ENCODE measurements at places on chromosomes 12 and 14.

DNA sequence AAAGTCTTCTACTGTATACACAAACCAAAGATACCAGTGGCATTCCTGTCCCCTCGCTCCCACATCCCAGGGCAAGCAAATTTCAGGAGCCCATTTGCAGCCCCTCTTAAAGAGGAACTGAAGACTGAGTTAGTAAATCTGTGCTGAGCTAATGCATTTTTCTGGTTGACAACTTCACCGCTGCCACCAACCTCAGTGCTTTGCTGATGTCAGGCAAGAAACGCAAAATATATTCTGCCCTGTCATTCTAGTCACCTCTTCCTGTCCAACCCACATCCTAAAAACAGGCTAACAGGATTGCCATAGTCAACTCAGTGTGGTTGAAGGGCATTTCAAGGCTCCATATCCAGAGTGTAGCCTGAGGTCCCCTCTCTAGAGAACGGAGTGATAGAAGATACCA, 59.4 kb upstream of the FICD start:
- no peak for DNase-seq

DNA sequence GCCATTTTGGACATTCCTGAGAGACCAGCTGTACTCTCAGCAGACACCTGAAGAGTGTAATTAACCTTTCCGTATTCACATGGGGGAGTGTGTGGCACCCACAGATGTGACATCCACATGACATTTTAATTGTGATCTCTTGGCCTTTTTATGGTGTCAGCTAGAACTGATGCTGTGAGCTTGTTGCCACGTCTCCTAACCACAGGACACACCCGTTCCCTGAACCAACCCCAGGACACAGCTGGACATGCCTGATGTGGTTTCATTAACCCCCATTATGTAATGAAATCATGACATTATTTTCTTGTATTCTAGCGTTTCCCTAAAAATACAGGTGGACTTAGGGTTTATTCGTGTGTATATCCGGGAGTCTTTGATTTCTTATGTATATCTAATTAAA, 1036.1 kb downstream of the TMEM121 start:
- no peak for DNase-seq

- DNase-seq: peak; percentile 91
Measured at GRCh38 chr12:52044292-52044983, 6.8 kb upstream of the NR4A1 start.

GRCh38 chr14:56891226-56891625, 80.9 kb upstream of the OTX2 start:
- DNase-seq: no peak

DNA sequence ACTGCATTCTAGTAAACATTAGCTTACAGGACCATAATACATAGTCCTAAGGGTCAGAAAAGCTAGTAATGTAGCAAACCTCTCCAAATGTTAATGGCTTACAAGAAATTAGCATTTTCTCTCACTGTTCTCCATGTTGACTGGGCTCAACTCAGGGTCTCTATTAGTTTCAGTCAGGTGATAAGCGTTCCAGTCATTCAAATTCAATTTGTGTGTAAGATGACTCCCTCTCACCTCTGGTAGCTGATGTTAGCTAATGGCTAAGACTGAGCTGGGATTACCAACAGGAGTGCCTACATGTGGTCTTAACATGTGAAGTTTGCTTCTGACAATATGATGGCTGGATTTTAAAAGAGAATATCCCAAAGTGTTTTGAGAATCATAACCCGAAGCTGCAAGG, 630.5 kb upstream of the USP15 start:
- no peak for DNase-seq

- no peak for DNase-seq
Measured at GRCh38 chr12:116635487-116635886, 76.3 kb downstream of the MAP1LC3B2 start.

GRCh38 chr14:33505266-33505962, 445.5 kb downstream of the EGLN3 start:
- no peak for DNase-seq

DNA sequence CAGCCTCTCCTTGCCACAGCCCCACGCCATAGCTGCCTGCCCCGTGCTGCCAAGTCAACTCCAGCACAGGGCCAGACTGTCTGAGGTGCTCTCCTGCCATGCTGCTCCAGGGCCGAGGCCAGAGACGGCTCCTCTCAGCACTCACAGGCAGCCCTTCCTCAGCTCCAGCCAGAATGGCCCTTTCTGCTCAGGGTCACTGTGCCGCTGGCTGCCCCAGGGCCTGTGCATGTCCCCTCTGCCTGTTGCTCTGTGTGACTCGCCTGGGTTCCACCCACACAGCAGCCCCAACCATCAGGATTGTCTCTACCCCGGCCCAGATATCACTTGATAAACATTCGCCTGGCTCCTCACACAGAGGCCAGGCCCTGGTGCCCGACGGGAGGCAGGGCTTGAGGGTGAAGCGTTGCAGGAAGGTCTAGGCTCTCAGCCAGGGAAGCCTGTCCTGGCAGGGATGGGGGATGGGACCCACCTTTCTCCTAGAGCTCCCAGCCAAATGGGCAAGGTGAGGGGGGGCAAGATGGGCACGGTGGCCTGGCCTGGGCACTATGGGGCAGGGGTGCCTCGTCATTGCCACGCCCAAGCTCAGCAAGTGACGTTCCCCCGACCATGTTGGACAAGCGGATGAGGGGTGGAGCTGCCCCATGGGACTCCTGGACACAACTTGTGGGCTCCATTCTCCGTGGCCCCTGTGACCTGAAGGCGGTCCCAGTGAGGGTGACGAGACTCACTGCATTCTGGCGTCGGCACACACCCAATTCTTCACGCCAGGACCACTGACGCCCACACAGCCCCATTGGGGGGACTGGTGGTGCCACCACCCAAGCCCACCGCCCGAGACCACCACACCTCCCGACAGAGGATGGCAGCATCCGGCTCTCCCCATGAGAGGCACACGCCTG, 27.4 kb upstream of the BTBD6 start:
- no peak for DNase-seq

DNA sequence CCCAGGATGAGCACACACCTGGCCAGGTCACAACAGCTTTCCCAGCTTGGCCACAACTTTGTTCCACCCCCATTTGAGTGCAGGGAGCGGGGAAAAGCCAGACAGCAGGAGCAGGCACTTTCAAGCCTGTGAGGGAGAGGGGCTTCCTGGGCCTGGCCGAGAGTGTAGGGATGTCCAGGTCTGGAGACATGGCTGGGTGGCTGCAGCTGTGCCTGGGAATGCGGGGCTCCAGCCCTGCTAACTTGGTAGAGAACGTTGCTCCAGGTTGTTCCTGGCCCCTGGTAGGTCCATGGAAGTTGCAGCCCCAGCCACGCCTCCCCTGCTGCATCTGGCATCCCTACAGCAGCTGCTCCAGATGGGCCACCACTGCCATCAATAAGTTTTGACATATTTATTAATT, 738.5 kb downstream of the SLC6A15 start:
- no peak for DNase-seq

DNA sequence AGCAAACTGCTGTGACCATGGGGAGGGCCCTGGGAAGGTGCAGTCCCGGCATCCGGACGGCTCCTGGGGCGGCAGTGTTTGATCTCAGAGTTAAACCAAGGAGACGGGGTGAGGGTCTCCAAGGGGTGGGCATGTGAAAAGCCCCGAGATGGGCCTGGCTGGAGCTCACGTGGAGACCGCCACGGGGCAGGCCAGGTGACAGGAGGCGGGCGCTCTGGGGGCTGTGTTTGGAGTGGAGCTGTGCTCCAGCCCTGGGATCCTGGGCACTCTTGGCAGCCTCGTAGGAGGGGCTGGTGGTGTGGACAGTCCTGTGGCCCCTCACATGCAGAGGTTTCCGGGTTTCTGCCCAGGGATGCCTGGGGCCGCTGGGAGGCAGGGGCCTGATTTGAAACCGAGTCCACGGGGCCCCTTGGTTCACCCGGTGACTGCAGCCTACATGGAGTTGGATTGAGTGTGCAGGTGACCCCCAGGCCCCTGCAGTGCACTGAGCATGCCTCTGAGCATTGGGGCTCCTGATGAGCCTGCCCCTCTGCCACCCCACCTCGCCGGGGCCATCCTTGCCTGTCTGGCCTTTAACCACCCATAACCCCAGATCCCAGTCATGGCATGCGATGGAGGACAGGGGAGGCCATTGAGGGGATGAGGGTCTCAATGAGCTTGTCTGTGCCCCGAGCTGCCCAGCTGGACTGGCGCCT, 8.4 kb downstream of the KIF26A start:
- no peak for DNase-seq

GRCh38 chr12:117125272-117125613, 26.0 kb upstream of the TESC start:
- peak; percentile 32 for DNase-seq

GRCh38 chr12:110718222-110718908, 24.3 kb downstream of the PPP1CC start:
- no peak for DNase-seq

- DNase-seq: no peak
Measured at GRCh38 chr12:119877639-119877948, 474 bp upstream of the CIT start.

DNA sequence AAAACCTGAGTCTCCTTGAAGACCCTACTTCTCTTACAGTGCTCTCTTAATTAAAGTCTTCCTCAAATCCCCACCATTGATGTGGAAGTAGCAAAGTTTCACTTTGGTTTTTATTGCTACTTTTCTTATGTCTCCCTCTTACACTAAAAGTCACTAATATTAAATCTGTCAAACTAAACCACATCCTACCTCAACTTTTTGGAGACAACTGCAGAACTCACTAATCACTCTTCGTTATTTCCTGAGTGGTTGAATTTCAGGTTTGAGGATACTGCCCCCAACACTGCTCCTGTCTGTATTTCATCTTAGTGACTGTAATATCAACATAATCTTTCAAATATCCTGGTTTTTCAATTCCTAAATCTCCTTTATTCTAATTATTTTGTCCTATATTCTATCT, 213.0 kb upstream of the PDE3A start:
- DNase-seq: no peak

DNA sequence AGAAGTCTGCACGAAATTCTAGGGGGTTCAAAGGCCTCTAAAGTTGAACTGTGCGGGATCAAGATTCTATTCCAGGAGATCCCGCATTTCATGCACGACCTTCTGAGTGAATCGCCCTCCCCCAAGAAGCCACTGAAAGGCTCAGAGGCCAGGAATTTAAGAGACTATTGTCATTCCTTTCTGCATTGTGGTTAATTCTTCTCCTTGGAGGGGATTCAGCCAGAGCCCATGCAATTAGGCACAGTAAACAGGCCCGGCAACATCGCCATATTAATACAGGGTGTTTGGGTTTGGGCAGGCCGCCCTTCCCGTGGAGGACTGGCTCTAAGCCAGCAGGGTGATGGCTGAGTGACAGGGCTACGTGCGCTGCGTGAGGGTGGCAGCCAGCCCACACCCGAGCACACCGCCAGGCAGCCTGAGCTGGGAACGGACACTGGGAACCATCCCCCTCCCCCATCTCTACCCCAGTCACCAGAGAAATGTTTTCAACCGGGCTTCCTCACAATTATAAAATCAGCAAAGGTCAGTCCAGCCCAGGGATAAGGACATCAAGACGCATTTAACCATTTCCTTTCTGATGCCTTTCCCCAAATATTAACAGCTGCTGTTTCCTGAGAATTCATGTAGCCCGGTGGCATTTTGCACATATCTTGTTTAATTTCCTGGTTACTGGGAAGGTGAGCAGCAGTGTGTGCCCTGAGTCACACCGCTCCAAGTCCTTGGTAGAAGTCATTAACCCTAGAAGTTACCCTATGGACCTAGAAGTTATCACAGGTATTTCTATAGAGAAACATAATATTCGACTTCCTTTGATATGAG, 12.5 kb downstream of the EGLN3 start:
- no peak for DNase-seq

- DNase-seq: no peak
Measured at GRCh38 chr12:79559591-79559990, 131.2 kb downstream of the PAWR start.

DNA sequence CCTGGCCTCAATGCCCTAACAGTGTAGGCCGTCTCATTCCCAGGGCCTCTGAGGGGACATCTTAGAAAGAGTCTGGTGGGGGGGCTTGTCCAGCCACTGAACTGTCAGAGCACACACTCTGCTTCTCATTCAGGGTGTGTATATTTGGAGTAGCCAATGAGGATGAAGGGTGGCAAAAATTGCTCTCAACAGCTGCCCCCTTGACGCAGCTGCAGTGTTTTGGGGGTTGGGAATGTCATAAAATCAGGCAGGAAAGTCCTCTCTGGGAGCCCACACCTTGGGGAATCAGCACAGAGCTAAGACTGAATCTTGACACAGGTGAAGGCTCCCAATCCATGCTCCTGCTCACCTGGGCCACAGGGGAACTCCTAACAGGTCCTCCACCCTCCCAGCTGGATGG, 1.5 kb downstream of the RASAL1 start:
- no peak for DNase-seq

GRCh38 chr12:131087302-131087818, 133.7 kb downstream of the ADGRD1 start:
- DNase-seq: no peak

- peak; percentile 20 for DNase-seq
Measured at GRCh38 chr14:68285421-68286179, 466.0 kb downstream of the RAD51B start.

DNA sequence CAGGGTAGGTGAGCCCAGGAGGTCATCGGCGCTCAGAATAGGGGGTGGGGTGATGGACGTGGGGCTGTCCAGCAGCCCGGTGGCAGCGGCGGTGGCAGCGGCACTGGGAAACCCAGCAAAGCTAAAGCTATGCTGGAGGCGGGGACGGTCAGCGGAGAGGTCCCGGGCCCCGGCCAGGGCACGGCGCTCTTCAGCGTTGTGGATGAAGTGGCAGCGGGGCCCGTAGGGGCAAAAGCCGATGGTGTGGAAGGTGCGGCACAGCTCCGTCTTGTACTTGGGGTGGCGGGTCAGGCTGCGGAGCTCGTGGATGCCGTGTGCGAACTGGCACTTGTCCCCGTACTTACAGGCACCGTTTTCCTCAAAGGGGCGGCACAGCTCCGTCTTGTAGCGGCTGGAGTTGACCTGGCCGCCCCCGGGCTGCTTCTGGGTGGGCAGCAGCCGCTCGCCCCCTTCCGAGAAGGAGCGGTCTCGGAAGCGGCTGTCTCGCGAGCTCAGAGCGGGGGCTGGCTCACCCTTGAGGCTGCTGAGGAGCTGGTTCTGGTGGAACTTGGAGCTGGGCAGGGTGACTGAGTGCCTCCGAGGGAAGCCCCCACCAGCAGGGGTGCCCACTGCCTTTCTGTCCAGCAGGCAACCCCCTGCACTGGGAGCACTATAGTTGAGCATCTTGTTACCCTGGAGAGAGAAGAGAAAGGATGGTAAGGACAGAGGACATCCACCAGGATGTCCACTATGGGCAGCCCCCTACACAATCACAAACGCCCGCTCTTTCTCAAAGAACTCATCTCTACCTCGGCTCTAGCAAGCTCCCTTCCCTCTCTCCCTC, 2.8 kb downstream of the ZFP36L1 start:
- DNase-seq: no peak

Measured in AG08395 (cell line).